Esophagus squamous epithelium (tissue), 5 donors: ENCODE measurements at places on chromosomes 4 and X. TPM values are rescaled to one million over a fixed set of nuclear protein-coding genes. Genes with fewer than 3 reads are reported as not detected.

Gene C4orf36
- total RNA-seq: 3.4 TPM

- H3K4me3 ChIP-seq: no peak overlapping the region
- H3K27ac ChIP-seq: no peak overlapping the region
- DNase-seq: no peak
Observed at GRCh38 chr4:187726485-187726884, 269.1 kb upstream of the ZFP42 start.

Gene IL1RAPL2
- not detected for total RNA-seq

DNA sequence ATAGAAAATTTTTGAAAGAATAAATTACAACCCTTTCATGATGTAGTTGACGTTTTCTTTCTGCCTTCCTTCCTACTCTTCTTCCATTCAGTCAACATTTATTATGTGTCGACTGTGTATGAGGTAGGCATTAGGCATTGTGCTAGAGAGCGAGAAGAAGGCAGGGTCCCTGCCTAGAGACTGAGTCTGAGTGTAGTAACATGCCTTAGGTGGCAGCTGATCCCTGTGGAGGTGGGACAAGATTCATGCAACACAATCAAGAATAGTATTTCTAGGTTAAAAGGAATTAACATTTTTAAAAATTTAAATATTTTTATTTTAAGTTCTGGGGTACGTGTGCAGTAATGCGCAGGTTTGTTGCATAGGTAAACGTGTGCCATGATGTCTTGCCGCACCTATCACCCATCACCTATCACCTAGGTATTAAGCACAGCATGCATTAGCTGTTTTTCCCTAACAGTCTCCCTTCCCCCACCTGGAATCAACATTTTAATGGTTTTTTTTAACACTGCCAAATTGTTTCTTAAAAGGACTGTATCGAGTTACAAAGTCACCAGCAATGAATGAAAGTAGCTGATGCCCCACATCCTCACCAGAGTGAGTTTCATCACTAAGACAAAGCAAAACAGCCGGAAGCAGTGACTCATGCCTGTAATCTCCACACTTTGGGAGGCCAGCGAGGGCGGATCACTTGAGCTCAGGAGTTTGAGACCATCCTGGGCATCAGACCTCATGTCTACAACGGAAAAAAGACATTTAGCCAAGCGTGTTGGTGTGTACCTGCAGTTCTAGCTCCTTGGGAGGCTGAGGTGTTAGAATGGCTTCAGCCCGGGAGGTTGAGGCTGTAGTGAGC is 84.0 kb downstream of the WWC2 start:
- H3K36me3 ChIP-seq: no peaks in the 10 kb centered on the region
- H3K4me1 ChIP-seq: no peaks in the 10 kb centered on the region
- no peak overlapping the region for H3K27ac ChIP-seq
- no peak for DNase-seq
- H3K27me3 ChIP-seq: no peaks in the 10 kb centered on the region

Gene HSFX2
- 1.2 TPM for total RNA-seq

Gene KLB
- 0.48 TPM for total RNA-seq

DNA sequence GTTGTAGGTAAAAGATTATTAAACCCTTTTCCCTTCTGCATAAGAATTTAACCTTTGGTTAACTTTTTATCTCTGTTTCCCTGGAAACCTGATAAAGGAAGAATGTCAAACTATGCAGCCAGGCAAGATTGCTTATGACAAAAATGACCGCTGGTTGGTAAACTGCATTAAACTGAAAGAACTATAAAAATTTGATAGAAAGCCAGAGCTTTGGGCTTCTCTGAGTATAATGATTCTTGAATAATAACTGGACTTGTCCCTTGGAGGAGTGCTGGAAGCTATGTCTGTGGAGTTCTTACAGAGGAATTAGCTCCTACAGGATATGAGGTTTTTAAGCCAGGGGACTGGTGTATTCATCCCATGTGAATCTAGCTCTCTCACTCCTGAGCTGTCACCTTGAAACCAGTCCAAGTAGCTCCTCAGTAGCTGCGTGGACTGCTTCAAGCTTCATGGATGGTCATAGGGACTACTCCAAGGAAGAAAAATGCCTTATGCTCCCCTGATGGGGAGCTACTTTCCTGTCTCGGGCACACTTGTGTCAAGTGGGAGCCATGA is 52.0 kb downstream of the RASL11B start:
- H3K36me3 ChIP-seq: no peaks in the 10 kb centered on the region
- no peaks in the 10 kb centered on the region for H3K27me3 ChIP-seq
- no peak overlapping the region for H3K4me3 ChIP-seq

- H3K27me3 ChIP-seq: no peaks in the 10 kb centered on the region
- H3K36me3 ChIP-seq: no peaks in the 10 kb centered on the region
- peak overlapping the region; percentile 75 for H3K4me3 ChIP-seq
- no peaks in the 10 kb centered on the region for H3K4me1 ChIP-seq
- no peak for DNase-seq
Observed at GRCh38 chr4:137531168-137531985, 917 bp downstream of the PCDH18 start.
